Kidney glomerular epithelial cell (primary cell): ENCODE measurements at places on chromosomes 11 and 22.

- no peak for DNase-seq
These were observed 18.6 kb upstream of the DGCR8 start for GRCh38 chr22:20061481-20061861.

GRCh38 chr22:29121124-29121523 lies 48.3 kb downstream of the KREMEN1 start:
- no peak for DNase-seq

DNA sequence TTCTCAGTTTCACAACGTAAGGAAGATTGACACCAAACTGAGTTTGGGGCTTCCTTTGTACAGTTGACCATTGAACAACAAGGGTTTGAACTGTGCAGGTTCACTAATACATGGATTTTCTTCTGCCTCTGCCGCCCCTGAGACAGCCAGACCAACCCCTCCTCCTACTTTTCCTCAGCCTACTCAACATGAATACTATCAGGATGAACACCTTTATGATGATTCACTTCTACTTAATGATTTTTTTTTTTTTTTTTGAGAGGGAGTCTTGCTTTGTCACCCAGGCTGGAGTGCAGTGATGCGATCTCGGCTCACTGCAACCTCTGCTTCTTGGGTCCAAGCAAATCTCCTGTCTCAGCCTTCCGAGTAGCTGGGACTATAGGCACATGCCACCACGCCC lies 14.6 kb downstream of the RBM4 start:
- DNase-seq = peak; percentile 38

- DNase-seq = peak; percentile 8
These were observed 21.0 kb downstream of the LDLRAD3 start for GRCh38 chr11:35964841-35965240.

- DNase-seq = no peak
These were observed 11.8 kb upstream of the SSTR3 start for GRCh38 chr22:37223965-37224551.

- DNase-seq = peak; percentile 72
These were observed 41.1 kb downstream of the TST start for GRCh38 chr22:36977947-36978660.

DNA sequence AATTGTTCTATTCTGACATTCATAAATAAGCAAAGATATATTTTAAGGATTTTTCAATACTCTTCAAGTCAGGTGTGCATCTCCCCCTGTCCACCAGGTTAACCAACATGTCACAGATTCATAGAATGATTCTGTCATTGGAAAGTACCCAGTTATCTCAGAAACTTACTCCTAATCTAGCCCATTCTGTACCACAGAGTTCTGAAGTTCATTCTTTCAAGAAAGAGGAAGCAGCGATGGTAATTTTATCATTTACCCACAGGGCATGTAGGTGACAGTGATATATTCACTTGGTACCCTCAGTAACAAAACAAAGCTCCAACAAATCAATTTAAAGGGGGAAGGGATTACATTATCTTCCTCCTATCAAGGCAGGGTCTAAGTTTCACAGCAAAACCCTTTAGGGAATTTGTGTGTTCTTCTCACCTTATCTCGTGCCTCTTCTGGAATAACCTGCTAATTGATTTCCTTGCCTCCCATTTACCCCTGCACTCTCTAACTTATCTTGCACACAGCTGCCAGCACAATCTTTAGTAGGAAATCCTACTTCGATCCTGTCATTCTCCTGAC lies 19.0 kb upstream of the MPPED2 start:
- DNase-seq = no peak

GRCh38 chr11:3060436-3061025 lies 3.3 kb upstream of the CARS1 start:
- no peak for DNase-seq

DNA sequence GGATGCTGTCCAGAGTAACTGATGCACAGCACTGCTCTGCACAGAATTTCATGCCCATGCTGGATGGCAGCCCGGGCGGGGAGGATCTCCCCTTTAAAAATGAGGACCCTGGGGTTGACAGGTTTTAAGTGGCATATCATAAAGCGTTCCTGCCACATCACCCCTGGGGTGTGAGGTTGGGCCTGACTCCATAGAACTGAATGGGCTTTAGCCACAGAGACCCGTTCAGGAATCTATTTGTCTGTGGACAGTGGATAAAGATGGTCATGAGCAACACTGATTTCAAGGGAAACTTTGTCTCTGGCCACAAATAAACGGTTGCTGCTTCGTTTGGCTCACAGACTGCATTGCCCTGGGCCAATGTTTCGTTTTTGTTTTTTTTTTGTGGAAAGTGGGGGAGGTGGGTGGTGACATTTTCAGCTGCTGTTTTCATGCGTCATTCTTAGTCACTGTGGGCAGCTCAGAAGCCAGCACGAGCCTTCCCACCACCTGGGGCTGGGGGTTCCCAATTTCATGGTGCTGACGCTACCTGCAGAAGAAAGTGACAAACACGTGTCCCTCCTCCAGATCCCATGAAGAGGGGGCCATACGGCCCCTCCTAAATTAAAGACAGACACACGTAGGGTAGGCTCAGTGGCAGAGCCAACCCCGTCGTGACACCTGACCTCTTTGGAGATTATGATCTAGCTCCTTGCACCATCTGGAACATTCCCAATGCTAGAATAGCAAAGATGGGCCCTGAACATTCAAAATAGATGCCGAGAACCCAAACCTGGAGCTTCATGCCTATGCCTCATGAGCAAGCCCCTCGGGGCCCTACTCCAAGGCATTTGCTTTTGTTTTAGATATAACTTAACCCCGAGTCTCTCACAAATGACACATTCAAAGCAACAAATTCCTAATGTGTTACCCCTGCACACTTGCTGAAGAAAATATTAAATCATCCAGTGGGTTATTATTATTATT lies 54.8 kb upstream of the PHF21B start:
- DNase-seq = no peak

DNA sequence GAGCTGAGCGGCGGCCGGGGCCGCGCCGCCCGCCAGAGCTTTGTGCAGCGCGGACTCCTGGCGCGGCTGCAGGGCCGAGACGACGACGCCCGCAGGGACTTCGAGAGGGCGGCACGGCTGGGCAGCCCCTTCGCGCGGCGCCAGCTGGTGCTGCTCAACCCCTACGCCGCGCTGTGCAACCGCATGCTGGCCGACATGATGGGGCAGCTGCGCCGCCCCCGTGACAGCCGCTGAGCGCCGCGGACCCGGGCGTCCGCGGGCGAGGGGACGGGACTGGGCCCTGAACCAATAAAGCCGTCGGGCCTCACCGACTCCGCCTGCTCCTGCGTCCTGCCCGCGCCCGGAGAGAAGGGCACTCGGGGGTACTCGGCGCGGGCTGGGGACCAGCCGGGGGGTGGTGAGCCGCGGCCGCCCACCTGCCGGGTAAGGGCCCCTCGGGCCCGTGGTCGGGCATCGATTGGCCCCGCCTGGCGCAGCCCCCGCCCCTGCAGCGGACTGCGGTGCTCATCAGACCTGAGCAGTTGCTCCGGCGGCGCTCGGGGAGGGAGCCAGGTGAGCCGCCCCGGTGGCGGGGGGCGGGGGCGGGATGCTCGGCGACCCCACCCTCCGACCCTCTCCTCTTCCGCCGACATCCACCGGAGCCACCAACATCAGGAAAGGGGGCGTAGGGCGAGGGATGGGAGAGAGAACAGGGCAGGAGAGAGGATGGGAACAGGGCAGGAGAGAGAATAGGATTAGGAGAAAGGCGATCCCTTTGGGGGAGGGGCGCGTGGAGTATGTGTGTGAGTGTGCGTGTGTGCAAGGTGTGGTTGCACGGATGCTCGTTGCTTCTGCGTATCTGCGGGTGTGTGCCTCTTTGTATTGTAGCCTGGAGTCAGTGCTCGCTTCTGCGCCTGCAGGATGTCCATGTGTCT lies at the start of gene TMEM25:
Gene TMEM25, plus strand, starts transcription at position 510 of the 914 bp plus-strand sequence. CDS start 610 bp downstream, outside the sequence.
- DNase-seq = peak; percentile 11

DNA sequence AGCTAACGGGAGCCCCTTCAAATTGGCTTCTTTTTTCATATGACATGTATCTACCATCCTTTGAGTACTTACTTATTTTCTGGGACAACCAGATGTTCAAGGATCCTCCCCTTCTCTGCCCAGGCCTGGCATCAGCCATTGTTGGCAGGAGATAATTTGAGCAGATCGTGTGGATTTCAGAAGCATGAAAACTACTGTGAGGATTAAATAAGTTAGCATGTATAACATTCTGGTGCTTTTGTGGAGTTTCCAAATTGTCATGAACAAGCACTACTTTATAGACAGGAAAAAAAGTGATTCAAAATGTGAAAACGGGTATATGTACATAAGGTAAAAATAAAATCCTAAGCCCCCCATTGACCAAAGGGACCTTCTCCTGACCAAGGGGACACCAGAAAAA lies 2.1 kb upstream of the NADSYN1 start:
- DNase-seq = no peak

DNA sequence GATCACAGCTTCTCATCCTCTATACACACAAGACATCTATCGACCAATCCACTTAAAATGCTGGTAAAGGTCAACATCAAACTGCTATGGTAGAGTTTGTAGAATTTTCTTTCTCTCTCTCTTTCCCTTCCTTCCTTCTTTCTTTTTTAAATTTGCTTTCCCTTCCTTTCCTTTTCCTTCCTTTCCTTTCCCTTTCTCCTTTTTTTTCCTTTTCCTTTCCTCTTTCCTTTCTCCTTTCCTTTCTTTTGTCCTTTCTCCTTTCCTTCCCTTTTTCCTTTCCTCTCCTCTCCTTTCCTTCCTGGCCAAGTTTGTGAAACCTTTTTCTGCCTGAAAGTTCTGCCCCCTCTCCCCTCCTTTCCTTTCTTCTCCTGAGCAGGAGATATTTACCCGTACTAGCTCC lies 3.1 kb downstream of the C11orf97 start:
- DNase-seq = no peak

DNA sequence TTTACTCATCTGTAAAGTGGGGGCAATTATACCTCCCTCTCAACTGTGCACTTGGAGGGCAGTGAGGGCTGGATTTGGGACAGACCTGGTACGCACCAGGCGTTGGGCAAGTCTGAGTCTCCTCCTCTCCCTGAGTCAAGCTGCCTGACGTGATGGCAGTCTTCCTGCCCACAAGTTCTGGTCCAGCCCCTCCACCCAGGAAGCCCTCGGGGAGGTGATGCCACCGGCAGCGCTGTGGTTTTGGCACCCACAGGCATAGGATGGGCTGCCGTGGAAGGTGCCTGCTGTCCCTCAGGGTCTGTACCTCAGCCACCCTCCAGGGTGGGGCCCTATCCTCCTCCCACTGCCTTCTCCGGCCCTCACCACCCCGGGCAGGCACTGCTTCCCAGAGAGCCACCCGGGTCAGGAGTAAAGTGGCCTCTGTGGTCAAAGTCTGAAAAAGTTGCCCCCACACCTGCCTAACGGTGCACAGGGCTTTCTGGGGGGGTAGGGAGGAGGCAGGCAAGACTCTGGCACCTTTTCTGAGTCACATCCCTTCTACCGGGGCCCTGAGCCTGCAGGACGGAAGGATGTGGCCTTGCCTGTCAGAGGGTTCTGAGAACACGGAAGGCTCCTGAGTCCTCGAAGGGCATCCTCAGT lies 6.5 kb upstream of the APOBEC3H start:
- no peak for DNase-seq

DNA sequence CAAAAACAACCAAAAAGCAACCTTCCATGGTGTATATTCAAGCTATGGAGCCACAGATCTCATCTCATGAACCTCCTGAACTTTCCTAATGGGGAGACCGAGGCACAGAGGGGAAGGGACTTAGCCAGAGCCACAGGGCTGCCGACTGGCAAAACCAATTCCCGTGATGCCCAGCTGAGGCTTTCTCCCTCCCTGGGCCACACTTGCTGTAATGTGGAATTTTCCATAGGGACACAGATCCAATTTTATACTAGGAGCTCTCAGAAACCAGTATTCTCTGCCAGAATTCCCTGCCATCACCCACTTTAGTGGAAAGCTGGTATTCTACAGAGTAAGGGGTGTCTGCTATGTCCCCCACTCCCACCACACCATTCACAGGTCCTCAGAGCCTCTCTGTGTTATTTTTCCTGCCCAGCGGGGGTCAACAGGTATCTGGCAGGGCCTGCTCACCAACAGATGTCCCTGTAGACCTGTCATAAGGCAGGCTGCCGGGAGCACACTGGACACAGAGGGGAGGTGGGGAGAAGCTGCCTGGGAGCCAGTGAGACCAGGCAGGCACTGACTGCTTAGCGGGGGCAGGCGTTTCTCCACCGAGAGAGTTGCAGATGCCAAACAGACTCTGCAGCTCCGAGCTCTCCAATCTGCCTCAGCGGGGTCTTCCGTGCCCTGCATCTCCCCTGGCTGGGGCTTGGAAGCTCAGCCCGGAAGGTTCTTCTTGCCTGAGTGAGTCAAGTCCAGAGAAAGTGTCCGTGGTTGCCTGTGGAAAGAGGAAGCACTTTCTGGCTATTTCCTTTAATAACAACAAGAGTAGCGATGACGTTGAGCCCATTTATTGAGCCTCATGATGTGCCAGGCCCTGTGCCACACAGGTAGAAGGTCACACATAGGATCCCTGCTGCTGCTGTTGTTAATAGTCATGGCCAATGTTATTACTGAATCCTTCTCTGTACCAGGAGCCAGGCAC lies 26.3 kb downstream of the RPS6KA4 start:
- no peak for DNase-seq

DNA sequence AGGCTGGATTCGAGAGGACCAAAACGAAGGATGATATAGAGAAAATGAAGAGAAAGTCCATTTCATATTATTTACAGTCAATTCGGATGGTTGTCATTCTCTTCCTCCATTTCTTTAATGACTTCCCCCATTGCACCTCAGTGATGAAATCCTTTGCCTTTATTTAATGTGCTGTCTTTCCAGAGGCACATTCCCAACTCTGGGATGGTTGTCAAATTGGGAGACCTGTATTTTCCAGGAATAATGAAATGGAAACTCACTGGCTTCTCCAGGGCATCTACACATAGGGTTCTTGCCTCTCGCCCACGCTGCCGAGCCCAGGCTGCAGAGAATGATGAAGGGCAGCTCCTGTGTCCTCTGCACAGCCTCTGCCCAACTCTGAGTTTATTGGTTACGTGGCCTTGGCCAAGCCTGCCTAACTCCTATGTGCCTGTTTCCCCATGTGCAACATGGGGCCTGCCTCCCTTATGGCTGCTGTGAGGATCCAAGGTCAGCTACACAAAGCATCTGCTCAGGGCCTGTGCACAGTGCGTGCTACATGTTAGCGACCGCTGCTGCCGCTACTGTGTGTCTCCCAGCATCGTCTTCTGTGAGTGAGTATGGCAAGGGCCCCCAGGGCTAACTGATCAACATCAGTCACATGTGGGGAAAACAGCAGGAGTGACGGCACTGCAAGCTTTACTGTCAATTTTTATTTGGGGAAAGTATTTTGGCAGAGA lies 81.5 kb upstream of the BID start:
- no peak for DNase-seq

DNA sequence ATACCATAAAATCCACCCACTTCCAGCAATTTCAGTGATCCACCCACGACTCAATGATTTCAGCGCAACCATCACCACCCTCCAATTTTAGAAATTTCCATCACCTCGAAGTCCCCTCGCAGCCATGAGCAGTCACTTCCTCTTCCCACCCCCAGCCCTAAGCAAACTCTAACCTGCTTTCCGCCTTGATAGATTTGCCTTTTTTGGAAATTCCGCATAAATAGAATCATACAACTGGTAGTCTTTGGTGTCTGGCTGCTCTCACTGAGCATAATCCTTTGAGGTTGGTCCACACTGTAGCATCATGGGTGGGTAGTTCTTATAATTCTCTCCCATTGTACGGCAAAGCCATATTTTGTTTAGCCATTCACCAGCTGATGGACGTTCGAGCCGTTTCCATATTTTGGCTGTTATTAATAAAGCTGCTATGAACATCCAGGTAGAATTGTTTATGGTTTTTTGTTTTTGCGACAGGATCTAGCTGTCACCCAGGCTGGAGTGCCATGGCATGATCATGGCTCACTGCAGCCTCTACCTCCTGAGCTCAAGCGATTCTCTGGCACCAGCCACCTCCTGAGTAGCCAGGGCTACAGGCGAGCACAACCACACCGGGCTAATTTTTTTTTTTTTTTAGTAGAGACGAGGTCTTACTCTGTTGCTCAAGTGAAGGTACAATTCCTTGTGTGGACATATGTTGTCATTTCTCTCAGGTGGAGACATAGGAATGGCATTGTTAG lies 16.0 kb downstream of the PIM3 start:
- DNase-seq = no peak
